ENCODE measurements at places on chromosomes 4 and X. TPM values are rescaled to one million over a fixed set of nuclear protein-coding genes. Genes with fewer than 3 reads are reported as not detected.

Gene PRSS48
- total RNA-seq: not detected

Gene LIMCH1
- 0.34 TPM for total RNA-seq

Gene GPAT3
- total RNA-seq: 8.9 TPM

Gene NXT2
- 17.8 TPM for total RNA-seq

Gene ADH1B
- total RNA-seq: not detected

Gene FAM47A
- not detected for total RNA-seq

Gene GPR78
- total RNA-seq: 0.07 TPM

Gene CENPVL1
- not detected for total RNA-seq

Gene CXorf49
- total RNA-seq: not detected

Gene SLC30A9
- 69.7 TPM for total RNA-seq

Gene STATH
- total RNA-seq: not detected

Gene GPRASP3
- total RNA-seq: 5.2 TPM

Gene BEX4
- 24.9 TPM for total RNA-seq

Gene STOX2
- 16.7 TPM for total RNA-seq

Gene HHIP
- under 0.01 TPM for total RNA-seq

Gene TRAM1L1
- total RNA-seq: 1.3 TPM

Gene CNGA1
- 1.4 TPM for total RNA-seq

Gene TSPAN7
- 0.68 TPM for total RNA-seq

Gene NOX1
- total RNA-seq: not detected

Gene ADAM29
- total RNA-seq: not detected

Gene SPANXD
- not detected for total RNA-seq

Gene FGFRL1
- 25.3 TPM for total RNA-seq

Gene USP17L19
- not detected for total RNA-seq

Gene CA5B
- 6.8 TPM for total RNA-seq

Gene BTC
- 0.68 TPM for total RNA-seq

Gene HAND2
- not detected for total RNA-seq

Gene FGF13
- 3.0 TPM for total RNA-seq

Gene DRP2
- total RNA-seq: under 0.01 TPM

Gene ARMCX4
- total RNA-seq: 0.34 TPM

Gene MAGEA2B
- total RNA-seq: not detected

Gene CTAG1B
- not detected for total RNA-seq

Gene RTL3
- not detected for total RNA-seq

Gene DOK7
- 2.7 TPM for total RNA-seq

Gene GRIA3
- total RNA-seq: not detected

Gene TBX22
- not detected for total RNA-seq

Gene FAM184B
- total RNA-seq: not detected

Gene ABCG2
- total RNA-seq: 0.68 TPM

Gene BEND4
- total RNA-seq: not detected

Gene HS6ST2
- 14.0 TPM for total RNA-seq

Gene ATOH1
- total RNA-seq: not detected

Gene MAGEC2
- total RNA-seq: not detected

Gene FDCSP
- not detected for total RNA-seq

Gene TMPRSS11F
- 8.7 TPM for total RNA-seq

Gene TIGD2
- total RNA-seq: 19.6 TPM

Gene ZAR1
- not detected for total RNA-seq

Gene WDR44
- total RNA-seq: 20.3 TPM

Gene RNF128
- total RNA-seq: 52.8 TPM

Gene SHISA3
- total RNA-seq: not detected

Gene P2RY4
- total RNA-seq: not detected

Gene EIF1AX
- 71.5 TPM for total RNA-seq

Gene SLC10A4
- not detected for total RNA-seq

Gene CDS1
- 29.7 TPM for total RNA-seq

Data from nasal cavity respiratory epithelium epithelial cell of viscerocranial mucosa (primary cell).